ENCODE measurements at places on chromosomes 4 and X. TPM values are rescaled to one million over a fixed set of nuclear protein-coding genes. Genes with fewer than 3 reads are reported as not detected.

GRCh38 chr4:163493643-163494359 is 689 bp upstream of the TMA16 start:
- DNase-seq, result no peak

- DNase-seq, result no peak
Measured at GRCh38 chr4:16694884-16695276, 203.6 kb downstream of the LDB2 start.

DNA sequence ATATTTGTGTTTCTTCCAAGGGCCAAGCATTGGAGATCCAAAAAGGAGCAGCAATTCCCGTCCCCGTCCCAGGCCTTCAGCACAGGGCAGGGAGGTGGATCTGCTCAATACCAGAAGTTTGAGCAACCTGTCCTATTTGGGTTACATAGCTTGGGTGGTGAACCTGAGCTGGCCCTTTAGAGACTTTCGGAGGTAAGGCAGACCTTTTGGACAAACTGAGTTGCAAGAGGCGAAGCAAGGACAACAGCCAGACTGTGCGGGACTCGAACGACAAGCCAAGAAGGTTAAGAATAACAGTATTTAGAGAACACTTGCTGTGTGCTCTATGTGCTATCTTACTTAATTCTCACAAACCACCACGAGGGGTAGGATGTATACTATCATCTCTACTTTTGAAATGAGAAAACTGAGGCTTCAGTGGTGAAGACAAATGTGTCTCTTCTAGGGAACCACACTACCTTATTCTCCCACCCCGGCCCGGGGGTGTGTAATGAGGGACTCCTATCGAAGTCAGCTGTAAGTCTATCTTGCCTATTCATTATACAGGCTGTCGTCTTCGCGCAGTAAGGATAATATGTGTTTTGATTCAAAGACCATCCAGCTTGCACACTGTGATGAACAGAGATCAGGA is 1.3 kb downstream of the NOP14 start:
- no peak for DNase-seq

AFP gene
- total RNA-seq, result not detected

GRCh38 chr4:110372485-110372884 is 103.5 kb upstream of the ENPEP start:
- no peak for DNase-seq

- no peak for DNase-seq
Measured at GRCh38 chr4:157978680-157979361, 194.0 kb downstream of the GASK1B start.

- DNase-seq, result peak; percentile 4
Measured at GRCh38 chrX:42098900-42099299, 175.5 kb upstream of the CASK start.

GRCh38 chr4:119040261-119040660 is 95.4 kb upstream of the MYOZ2 start:
- no peak for DNase-seq

PAPSS1 gene
- 83.7 TPM for total RNA-seq

DNA sequence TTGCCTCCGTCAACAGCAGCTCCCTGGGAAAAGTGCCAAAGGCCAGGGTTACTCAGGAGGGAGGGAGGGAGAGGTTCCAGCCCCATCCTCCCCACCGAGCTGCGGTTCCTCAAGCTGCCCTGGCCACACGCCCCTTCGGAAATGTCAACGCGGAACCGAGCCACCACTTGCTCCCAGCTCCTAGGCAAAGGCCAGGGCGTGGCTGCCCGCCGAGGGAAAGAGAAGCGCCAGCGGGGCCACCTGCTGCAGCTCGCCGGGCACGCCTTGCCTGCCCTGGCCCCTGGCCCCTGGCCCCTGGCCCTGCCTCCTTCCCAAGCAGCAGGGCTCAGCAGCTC is 15.3 kb downstream of the SLC6A8 start:
- DNase-seq, result peak; percentile 50

RELL1 gene
- 37.9 TPM for total RNA-seq

DNA sequence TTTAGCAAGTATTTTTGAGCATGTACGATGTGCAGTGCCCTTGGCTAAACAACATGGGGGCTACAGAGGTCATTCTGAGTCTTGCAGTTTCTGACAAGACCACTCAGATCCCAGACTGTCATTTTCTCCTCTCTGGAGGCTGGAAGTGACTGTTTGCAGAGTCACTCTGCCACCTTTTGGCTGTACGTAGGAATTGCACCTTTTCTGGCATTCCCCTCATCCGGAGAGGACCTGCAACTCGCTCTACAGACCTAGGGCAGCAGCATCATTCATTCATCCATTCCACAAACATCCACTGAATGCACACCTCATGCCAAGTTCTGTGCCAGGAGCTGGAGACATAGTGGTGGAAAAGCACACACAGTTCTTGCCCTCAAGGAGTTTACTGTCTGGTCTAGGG is 160.4 kb upstream of the GPR101 start:
- DNase-seq, result no peak

NEIL3 gene
- total RNA-seq, result 0.39 TPM

DNA sequence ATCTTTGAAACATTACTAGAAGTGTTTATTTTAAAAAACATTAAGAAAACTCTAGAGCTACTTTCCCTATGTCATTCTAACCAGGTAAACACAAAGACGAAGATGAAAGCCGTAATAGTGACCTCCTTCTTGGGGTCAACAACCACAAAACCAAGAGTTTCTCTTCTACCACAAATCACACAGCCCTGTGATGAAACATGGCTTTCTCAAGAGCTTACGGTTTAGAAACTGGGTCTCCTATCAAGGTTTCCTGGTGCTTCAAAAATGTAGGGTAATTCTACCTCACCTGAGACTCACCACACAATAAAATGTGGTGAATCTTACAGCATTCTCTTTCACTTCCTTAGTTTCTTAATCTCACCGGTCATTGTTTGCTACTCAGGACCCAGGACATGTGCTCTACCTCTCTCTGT is 50.9 kb downstream of the CORIN start:
- DNase-seq, result no peak

DNA sequence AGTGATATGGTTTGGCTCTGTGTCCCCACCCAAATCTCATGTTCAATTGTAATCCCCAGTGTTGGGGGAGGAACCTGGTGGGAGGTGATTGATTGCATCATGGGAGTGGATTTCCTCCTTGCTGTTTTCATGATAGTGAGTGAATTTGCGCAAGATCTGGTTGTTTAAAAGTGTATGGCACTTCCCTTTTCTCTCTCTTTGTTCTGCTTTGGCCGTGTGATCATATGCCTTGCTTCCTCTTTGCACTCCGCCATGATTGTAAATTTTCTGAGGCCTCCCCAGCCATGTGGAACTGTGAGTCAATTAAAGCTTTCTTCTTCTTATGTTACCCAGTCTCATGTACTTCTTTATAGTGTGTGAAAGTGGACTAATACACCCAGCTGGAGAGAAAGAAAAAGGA is 113.0 kb upstream of the AADAT start:
- DNase-seq, result no peak

TENM3 gene
- 1.0 TPM for total RNA-seq

GRCh38 chr4:187606581-187606980 is 389.0 kb upstream of the ZFP42 start:
- peak; percentile 32 for DNase-seq

DNA sequence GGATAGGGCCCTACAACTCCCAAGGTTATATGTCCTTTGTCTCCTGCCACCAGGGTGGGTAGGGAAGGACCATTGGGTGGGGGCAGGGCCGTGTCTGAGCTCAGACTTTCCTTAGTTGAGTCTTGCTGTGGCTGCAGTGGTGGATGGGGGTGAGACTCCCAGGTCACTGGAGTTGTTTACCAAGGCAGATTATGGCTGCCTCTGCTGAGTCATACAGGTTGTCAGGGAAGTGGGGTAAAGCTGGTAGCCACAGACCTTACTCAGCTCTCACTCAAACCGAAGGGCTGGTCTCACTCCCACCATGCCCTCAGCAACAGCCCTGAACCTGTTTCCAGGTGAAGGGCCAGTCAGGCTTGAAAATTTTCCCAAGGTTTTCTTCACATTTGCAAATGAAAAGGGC is 58.8 kb upstream of the FAAH2 start:
- DNase-seq, result no peak
